ENCODE measurements at places on chromosomes 4 and X.
A peak's percentile ranks its signal among the peaks of the same experiment; 100 is the strongest.

- DNase-seq: no peak
Measured at GRCh38 chr4:18815081-18815778, 793.7 kb upstream of the LCORL start.

DNA sequence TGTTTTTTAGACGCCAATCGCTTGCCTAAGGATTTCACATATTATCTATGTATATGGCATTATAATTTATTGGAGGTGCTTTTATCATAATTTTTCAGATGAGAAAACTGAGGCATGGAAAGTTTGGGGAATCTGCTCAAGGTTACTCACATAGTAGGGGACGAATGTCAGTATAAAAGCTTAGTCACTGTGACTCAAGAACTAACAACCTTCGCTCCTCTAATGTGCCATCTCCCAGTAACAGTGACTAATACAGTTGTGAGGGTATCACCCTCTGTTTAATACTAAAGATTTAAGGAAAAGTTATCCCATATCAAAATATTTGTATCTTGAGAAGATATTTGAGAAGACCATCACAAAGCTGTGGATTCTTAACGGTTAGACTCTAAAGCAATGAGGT lies 353.1 kb upstream of the SPOCK3 start:
- no peak for DNase-seq

DNA sequence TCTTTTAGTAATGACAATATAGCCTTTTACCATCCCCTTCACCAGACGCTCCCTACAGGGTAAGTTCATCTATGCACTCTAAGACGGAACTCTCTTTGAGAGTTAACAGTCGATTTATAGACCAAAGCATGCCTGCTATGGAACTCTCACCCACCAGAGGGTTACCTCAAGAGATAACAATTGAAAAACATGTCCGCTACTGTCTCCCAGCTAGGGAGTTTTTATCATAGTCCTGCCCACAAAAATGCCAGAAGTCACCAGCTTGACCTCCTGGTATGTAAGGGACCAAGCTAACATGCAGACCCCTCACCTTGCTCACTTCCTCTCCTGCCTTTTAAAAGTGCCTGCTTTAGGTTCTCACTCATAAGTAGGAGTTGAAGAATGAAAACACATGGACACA lies 16.7 kb upstream of the YTHDC1 start:
- no peak for DNase-seq

- DNase-seq: no peak
Measured at GRCh38 chr4:76435528-76436319, 695 bp downstream of the SHROOM3 start.

GRCh38 chrX:104343428-104344129 lies 88.8 kb upstream of the ESX1 start:
- DNase-seq: peak; percentile 69

- DNase-seq: no peak
Measured at GRCh38 chr4:165783626-165784025, 89.4 kb upstream of the TLL1 start.

- no peak for DNase-seq
Measured at GRCh38 chr4:176874721-176875445, 82.2 kb upstream of the VEGFC start.

- no peak for DNase-seq
Measured at GRCh38 chr4:146495269-146495668, 26.5 kb downstream of the SLC10A7 start.

All from stomach (tissue), 19 donors.